ENCODE measurements at places on chromosomes 2 and 18. TPM values are rescaled to one million over a fixed set of nuclear protein-coding genes. Genes with fewer than 3 reads are reported as not detected.
A peak's percentile ranks its signal among the peaks of the same experiment; 100 is the strongest.

DNA sequence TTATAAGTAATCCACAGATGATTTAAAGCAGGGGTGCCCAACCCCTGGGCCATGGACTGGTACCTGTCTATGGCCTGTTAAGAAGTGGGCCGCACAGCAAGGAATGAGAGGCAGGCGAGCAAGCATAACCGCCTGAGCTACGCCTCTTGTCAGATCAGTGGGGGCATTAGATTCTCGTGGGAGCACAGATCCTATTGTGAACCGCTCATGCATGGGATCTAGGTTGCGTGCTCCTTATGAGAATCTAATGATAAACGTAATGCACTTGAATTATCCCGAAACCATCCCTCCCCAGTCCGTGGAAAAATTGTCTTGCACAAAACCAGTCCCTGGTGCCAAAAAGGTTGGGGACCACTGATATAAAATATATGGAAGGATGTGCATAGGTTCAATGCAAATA lies 153.7 kb downstream of the CSRNP3 start:
- no peak for DNase-seq

Gene CNTNAP5
- total RNA-seq: not detected

- DNase-seq: no peak
These were observed 211.2 kb upstream of the MYT1L start for GRCh38 chr2:2542316-2542715.

GRCh38 chr2:241095594-241096290 lies 6.3 kb downstream of the MTERF4 start:
- no peak for DNase-seq

Gene MXD1
- 6.7 TPM for total RNA-seq

DNA sequence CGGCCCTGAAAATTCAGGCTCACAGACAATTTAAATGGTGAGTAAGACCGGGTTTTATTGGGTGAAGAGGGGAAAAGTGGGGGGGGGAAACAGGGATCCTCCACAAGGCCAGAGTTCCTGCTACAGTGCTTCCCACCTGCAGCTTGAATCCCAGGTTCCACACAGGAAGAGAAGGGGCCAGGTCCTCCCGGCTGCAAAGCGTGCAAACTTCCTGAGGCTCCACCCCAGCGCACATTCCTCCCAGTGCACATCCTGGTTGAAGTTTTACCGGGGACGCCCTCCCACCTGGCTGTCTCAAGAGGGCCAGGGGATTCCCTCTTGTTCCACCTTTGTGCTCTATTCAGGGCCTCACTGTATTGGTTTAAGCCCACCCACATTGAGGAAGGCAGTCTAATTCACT lies 347.7 kb upstream of the REG3G start:
- no peak for DNase-seq

Gene PCGF1
- 20.5 TPM for total RNA-seq

GRCh38 chr18:32324181-32324580 lies 134.3 kb downstream of the MEP1B start:
- no peak for DNase-seq

- peak; percentile 54 for DNase-seq
These were observed 61.2 kb downstream of the ACYP2 start for GRCh38 chr2:54176577-54176976.

GRCh38 chr18:49668574-49669275 lies 106.9 kb downstream of the LIPG start:
- DNase-seq: peak; percentile 78

DNA sequence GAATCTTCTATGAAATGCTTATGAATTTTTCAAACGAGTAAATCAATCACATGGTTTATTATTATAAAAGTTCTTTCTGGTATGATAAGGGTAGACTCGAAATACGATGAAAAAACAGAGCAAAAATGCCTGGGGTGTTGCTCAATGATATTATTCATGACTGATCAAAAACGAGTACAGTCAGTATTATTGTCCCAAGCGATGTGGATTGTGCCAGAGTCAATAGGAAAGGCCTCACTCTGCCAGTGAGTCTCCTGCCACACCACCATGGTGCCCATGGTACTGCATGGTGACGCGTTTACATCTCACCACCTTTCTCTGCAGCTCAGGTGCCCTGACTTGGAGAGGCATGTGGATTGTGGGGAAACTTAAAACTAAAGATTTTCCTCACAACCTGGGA lies 58.5 kb downstream of the KCTD1 start:
- DNase-seq: no peak

Gene GLB1L
- 3.1 TPM for total RNA-seq

Gene IL1R1
- total RNA-seq: 43.2 TPM

DNA sequence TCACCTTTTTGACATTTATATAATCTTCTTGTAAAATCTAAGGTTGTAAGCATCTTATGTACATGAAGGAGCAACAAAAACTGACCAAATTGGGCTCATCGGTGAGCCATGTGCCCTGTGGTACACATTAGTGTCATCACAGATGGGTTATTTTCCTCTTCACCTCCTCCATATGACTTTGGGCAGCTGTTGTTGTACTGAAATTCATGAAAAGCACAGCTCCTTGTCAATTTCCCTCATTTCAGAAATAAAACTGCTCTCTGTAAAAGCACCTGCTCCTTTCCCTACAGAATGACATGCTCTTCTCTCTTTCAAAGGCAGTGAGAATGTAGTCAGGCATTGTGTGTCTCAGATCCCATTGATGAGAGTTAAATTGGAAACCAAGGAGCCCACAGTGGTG lies 42.0 kb downstream of the DTNA start:
- no peak for DNase-seq

Gene ERBB4
- total RNA-seq: 38.8 TPM

DNA sequence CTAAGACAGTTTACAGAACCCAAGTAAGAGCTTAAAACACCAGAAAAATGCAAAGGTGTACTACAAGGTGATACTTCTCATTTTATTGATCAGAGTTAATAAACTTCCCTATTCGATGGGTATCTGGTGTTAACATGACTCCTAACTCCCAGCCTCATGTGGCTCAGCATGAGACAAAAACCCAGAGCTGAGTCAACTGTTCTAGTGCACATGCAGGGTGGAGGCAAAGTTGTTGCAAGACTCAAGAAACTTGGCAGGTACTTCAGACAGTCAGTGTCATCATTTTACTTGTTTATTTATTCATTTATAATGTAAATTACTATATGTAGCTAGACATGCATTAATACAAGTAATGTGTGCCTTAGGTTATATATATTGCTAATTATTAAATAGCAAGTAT lies 216.6 kb upstream of the DSEL start:
- DNase-seq: no peak

- no peak for DNase-seq
These were observed 599.2 kb downstream of the NR4A2 start for GRCh38 chr2:155733091-155733853.

Gene HTR2B
- 6.4 TPM for total RNA-seq

- DNase-seq: no peak
These were observed 78.1 kb downstream of the ZNF516 start for GRCh38 chr18:76416911-76417310.

DNA sequence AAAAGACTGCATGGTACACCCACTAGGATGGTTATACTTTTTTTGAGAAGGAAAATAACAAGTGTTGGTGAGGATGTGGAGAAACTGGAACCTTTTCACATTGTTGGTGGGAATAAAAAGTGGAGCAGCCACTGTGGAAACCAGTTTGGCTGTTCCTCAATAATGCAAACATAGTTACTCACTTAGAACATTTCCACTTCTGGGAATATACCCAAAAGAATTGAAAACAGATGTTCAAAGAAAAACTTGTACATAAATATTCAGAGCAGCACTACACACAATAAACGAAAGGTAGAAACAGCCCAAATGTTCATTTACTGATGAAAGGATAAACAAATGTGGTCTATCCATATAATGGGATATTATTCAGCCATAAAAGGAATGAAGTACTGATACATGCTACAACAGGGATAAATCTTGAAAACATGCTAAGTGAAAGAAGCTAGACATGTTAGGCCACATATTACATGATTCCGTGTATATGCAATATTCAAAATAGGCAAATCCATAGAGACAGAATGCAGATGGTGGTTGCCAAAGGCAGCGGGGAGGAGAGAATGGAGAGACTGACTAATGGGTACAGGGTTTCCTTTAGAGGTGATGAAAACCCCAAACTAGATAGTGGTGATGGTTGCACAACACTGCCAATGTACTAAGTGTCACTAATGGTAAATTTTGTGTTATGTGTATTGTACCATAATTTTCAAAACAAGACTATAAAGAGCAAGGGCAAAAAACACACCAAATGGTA lies 20.9 kb upstream of the LMAN1 start:
- no peak for DNase-seq

Gene B3GNT7
- total RNA-seq: 5.9 TPM

- DNase-seq: no peak
These were observed 5.6 kb downstream of the CCT4 start for GRCh38 chr2:61882850-61883249.

- DNase-seq: no peak
These were observed 45.6 kb upstream of the NRP2 start for GRCh38 chr2:205636549-205637319.

DNA sequence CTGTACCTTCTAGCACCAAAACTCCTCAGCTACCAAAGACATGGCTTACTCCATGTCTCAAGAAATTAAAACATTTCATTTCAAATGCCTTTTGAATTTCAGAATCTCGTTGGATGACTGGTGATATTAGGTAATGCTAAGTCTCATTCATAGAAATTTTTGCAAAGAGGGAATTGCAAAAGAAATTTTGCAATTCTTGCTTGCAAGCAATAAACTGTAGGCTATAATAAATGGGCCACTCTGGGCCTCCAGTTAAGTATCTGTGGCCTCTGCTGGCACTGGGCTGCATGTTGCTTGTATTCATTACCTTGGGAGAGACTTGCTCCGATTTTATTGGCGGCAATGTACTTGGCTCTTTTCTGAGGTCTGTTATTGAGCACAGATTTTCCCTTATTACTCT lies 2.8 kb upstream of the LCLAT1 start:
- DNase-seq: no peak

Gene PMAIP1
- 0.22 TPM for total RNA-seq

Gene LYPD1
- total RNA-seq: not detected

- DNase-seq: no peak
These were observed 27.2 kb downstream of the XPO1 start for GRCh38 chr2:61510674-61511671.

DNA sequence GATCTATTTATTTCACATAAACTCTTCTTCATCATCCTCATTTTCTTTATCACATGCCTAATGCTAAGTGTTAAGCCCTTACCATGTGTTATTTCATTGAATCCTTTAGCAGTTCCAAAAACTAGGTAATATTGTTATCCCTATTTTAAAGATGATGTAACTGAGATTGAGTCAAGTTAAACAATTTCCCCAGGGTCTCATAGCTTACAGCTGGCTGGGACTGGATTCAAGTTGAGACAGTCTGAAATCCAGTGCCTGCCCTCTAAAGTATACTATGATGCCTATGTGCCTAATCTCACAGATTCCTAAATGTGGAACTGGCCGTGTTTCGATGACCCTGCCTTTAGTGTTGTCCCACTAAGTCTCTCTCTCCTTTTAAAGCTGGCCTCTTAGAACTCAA lies 108.5 kb downstream of the MAP2 start:
- DNase-seq: no peak

DNA sequence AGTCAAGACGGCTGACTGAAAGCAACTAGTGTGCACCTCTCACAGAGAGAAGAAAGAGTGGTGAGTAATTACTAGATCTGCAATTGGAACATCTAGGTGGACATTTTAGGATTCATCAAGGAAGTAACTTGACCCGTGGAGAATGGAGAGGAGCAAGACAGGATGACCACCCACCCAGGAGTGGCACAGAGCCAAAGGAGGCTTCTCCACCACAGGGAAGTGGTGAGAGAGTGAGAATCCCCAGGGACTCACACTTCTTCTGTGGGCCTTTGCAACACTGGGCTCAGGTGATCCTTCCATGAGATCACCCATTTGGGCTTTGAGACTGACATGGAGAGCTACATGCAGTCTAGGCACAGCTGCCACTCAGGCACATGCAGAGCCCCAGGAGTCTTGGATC lies 132.8 kb upstream of the GALNT5 start:
- DNase-seq: peak; percentile 17

GRCh38 chr2:74392449-74392743 lies 12.3 kb upstream of the DCTN1 start:
- DNase-seq: no peak

Gene AKAIN1
- total RNA-seq: not detected

DNA sequence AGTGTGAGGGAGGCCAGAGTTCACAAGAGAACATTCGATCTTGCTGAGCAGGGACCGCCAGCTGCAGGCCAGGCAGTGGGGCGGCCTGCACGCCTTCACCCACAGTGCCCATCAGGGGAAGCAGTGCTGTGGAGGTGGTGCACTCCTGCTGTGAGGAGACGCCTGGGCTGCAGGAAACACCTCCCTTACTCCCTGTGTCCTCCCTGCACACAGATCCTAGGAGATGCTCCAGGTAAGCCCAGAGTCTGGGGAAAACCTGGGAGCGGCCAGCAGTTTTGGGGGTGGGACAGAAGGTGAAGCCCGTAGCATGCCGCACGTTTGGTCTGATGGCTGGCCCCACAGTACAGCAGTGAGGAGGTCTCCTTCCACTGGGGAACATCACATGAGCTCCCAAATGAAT lies 180.8 kb upstream of the RAB6C start:
- DNase-seq: no peak

GRCh38 chr2:205484215-205484614 lies 198.1 kb upstream of the NRP2 start:
- DNase-seq: no peak

Gene CPLX4
- not detected for total RNA-seq
